ENCODE measurements at places on chromosomes 11 and 22. TPM values are rescaled to one million over a fixed set of nuclear protein-coding genes. Genes with fewer than 3 reads are reported as not detected.

Gene E2F8
- total RNA-seq: 21.1 TPM

Gene ZNF143
- 21.8 TPM for total RNA-seq

Gene OR8D4
- not detected for total RNA-seq

Gene BIRC3
- 155 TPM for total RNA-seq

Gene PGA5
- not detected for total RNA-seq

Gene FAM89B
- total RNA-seq: 21.4 TPM
